Stimulated activated CD4-positive, alpha-beta T cell treated with anti-CD3 and anti-CD28 coated beads, Interleukin-2, amount 100 ng/mL, for 24 hours (primary cell): ENCODE measurements at places on chromosomes 7 and 10.

DNA sequence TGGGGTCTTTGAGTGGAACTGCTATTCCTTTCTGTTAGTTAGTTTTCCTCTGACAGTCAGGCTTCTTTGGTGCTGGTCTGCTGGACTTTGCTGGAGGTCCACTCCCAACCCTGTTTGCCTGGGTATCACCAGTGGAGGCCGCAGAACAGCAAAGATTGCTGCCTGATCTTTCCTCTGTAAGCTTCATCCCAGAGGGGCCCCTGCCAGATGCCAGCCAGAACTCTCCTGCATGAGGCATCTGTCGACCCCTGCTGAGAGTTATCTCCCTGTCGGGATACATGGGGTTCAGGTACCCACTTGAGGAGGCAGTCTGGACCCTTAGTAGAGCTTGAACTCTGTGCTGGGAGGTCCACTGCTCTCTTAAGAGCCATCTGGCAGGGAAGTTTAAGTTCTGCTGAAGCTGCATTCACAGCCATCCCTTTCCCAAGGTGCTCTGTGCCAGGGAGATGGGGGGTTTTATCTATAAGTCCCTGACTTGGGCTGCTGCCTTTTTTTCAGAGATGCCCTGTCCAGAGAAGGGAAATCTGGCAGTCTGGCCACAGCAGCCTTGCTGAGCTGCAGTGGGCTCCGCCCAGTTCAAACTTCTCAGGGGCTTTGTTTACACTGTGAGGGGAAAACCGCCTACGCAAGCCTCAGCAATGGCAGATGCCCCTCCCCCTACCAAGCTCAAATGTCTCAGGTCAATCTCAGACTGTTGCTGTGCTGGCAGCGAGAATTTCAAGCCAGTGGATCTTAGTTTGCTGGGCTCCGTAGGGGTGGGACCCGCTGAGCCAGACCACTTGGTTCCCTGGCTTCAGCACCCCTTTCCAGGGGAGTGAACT lies 89.7 kb upstream of the CDK6 start:
- DNase-seq = no peak

- DNase-seq = no peak
Observed at GRCh38 chr7:99409192-99409572, 413 bp downstream of the BUD31 start.

DNA sequence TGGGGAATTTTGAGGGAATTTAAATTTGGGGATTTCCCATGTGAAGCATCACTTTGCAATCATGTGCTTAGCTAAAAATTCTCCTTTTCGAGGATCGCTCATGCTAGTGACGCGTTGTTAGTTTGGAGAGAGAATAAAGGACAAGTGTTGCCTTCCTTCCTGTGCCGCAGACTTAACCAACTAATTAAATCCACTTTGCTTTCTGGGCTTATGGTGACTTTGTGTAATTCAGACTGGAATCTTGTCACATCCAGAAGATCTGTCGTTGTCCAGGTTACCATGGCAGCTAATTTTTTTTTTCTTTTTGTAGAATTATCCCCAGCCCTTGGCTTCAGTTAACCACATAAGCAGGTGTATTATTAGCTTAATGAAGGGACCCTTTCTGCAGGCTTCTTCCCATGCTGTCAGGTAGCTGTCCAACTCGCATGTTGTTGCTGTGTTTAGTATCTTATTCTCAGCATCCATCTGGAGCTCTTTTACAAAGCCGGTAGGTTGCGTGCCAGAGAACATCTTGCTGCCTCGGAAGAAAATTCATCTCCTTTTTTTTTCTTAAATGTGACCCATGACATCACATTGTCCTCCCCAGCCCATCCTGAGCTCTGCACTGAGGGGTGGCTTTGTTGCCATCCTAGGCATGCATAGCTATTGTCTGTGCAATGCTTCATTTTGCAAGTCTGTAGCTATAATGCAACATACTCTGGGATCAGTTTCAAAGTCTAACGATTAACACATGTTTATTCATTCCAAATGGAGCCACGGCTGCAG lies 47.2 kb upstream of the NRP1 start:
- no peak for DNase-seq

DNA sequence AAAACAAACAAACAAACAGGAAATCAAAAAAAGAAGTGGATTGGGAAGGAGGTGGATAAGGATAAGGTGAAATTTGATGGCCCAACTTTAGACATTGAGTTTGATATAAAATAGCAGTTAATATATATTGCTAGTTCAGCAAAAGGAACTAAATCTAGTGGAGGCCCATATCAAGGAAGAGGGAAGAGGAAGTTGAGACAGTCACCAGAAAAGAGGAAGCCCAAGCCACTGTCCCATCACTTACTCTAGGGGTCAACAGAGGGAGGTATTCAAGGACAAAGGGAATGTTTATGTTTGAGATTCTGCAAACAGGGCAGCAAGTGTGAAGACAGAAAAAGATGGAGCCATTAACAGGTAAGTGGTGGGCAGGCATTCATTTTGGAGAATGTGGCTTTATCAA lies 3.7 kb downstream of the LAMTOR4 start:
- no peak for DNase-seq

DNA sequence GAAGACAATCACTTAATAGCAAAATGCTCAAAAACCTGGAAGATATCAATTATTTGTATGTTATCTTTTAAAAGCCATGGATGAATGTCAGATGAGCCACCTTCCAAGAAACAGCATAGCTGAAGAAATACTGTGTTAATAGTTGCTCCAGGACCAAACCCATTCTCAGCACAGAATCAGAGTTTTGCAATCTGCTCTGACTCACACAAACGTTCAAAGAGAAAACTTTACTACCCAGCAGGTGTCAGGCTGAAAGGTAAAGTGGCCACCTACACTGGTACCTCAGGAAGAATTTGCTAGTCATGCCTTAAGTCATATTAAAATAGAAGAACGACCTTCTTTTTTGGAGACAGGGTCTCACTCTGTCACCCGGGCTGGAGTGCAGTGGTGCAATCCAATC lies 526.5 kb downstream of the PARD3 start:
- no peak for DNase-seq

- DNase-seq = no peak
Observed at GRCh38 chr10:75703191-75703854, 271.9 kb downstream of the LRMDA start.

DNA sequence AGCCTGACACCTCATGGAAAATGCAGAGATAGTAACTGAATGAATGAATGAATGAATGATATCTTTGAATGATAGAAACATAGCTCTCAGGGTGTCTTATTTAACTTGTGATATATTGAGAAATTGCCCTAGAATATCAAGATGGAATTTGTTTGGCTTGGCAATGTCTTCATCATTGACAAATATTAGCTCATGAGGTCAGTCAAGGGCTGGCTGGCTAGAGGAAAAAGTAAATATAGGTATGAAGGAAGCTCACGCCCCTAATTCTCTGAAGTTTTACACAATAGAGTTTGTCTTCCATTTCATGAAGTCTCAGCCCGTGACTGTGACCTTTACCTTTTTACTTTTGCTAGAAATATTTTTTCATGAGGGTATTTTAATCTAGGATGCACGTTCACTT lies 305.2 kb downstream of the ADARB2 start:
- no peak for DNase-seq

- no peak for DNase-seq
Observed at GRCh38 chr7:572416-573268, 53.0 kb upstream of the PDGFA start.

GRCh38 chr10:110496553-110497437 lies 912 bp upstream of the DUSP5 start:
- no peak for DNase-seq

GRCh38 chr7:134330974-134331373 lies 14.2 kb upstream of the SLC35B4 start:
- DNase-seq = no peak

- DNase-seq = no peak
Observed at GRCh38 chr7:80089366-80089765, 45.3 kb upstream of the GNAI1 start.

GRCh38 chr7:68770649-68771048 lies 827.6 kb upstream of the AUTS2 start:
- no peak for DNase-seq

- no peak for DNase-seq
Observed at GRCh38 chr10:62626817-62627216, 177.7 kb upstream of the ADO start.

DNA sequence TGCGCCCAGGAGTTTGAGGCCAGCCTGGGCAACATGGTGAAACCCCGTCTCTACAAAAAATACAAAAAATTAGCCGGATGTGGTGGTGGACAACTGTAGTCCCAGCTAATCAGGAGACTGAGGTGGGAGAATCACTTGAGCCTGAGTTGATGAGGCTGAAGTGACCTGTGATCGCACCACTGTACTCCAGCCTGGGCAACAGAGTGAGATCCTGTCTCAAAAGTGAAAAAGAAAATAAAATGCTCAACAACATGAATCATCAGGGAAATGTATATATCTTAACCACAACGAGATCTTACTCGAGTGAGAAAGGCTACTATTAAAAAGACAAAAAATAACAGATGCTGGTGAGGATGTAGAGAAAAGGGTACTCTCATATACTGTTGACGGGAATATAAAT lies 72.7 kb downstream of the JMJD1C start:
- DNase-seq = no peak

- no peak for DNase-seq
Observed at GRCh38 chr7:130990178-130990832, 256.3 kb upstream of the KLF14 start.

GRCh38 chr7:1103009-1103788 lies 15.3 kb downstream of the GPER1 start:
- peak; percentile 20 for DNase-seq

GRCh38 chr7:48734695-48735406 lies 189.5 kb upstream of the CDC14C start:
- DNase-seq = no peak

DNA sequence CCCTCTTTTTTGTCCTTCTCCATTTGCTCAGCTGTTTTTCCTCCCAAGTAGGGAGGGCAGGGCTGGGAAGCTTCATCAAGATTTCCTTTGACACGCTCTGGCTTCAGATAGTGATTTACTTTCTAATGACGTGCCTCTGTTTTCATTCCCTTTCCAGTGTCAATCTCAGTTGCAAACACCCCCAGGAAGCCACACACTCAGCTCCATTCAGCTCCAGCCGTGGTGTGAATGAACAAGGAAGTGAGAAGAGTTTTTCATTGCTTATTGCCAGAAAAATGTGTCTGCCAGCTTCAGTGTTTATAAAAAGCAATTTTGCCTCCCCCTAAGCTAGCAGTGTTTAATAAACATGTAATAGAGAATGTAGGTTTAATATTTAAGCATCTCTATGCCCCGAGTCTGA lies 108.7 kb upstream of the DPP6 start:
- no peak for DNase-seq

DNA sequence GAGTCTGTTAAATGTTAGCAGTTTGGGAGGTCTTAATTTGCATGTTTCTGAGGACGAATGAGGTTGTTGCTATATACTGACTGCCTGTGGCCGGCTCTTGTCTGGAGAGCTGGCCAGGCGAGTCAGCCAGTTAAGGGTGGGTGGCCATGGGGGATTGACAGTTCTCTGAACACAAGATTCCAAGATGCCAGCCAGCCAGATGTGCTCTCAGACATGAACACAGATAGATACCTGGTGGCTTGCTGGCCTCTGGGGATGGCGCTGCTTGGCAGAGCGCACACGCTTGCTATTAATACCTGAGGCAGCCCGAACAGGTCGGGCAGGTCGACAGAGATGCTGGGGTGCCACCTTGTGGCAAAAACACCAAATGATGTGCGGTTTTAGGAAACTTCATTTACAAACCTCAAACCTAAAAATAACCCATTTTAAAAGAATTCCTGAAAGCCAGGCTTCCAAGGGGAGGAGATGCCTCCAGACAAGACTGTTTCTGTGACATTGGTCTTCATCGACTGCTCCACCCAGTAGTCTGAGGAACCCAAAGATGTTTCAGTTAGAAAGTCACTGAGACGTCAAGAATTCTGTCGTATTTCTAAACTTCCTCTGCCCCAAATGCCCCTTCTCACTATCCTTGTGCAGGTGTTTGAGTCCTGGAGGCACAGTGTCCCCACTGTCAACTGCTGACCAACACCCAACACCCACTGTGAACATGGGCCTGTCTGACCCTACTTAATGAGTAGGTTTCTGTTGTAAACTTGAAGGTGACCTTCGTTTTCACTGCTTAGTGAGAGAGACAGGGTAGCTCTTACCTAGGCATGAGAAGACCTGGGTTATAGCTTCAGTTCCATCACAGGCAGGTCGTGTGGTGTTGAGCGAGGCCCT lies 123.4 kb downstream of the NT5C2 start:
- DNase-seq = peak; percentile 75

DNA sequence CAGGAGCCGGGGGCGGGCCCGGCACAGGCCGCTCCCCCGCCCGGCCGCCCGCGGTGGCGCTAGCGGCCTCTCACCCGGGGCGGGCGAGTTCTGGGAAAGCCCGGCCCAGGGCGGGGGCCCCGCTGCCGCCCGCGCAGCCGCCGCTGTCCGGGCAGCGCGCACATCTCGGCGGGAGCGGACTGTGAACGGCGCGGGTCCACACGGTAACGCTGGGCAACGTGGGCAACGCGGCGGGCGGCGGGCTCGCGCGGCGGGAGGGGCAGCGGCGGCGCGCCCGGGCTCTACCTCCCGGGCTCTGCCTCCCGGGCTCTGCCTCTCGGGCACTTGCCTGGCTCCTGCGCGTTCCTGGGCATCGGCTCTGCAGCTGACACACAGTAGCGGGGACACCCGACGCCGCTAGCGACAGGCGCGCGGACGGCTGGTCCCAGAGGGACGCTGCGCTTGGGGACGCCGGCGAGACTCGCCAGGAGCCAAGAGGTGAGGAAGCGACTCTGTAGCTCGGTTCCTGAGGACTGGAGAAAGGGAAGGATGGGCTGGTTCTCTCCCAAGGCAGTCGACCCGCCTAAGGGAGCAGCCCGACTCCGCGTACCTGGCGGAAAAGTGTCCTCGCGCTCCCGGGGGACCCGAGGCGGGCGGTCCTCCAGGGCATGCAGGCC lies at the start of gene PLCE1:
PLCE1 (plus strand) TSS at position 150 of the 656 bp plus-strand sequence. CDS start 37,116 bp downstream, outside the sequence.
- DNase-seq = no peak

DNA sequence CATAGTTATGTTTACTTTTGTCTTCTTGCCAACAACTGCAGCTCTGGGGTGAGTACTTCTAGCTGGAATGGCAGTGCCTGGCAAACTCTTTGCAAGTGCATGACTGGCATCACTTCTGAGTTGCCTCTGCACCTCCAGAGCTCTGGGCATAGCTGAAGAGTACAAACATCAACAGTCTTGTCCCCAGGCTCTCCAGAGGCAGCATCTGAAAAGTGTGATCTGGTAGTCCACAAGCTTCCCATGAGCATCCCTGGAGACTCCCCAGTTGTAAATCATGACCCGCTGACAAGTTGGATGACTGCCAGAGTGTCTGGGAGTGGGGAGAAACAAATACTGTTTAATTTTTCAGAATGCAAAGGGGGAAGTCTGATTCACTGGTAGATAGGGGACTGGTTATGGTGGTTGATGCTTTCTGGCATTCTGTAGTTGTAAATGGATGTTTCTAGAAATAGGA lies 138.9 kb upstream of the CDK13 start:
- DNase-seq = no peak

DNA sequence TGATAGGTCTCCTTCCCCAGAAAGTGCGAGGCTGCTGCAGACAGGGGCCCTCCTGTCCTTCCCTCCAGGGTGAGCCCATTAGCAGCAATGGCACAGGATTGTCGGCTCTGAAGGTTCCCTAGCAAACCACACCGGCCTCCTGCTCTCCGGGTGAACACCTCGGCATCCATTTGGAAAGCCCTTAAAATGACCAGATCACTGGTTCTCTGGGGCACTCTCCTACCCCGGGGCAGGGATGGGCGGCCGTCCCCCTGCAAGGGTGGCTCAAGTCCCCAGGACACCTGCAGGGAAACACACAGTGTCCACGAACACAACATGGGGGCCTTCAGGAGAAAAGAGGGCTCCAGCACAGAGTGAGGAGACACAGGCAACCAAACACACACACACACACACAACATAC lies 459.1 kb downstream of the PTPRN2 start:
- no peak for DNase-seq
